ENCODE measurements at places on chromosomes 5 and 9.

DNA sequence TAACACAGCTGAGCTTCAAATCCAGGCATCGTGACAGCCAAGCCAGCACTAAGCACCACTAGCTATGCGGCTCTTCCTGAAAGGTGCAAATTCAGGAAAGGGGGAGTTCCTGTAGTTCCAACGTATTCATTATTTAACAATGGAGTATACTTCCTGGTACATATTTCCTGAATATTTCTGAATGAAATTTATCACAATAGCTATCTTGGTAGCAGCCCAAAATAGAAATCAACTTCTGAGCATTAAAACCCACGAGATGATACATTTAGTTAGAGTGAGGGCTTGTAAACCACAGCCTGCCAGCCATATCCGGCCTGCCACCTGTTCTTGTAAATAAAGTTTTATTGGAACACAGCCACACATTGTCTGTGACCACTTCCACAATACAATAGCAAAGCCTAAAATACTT, 109.7 kb upstream of the RETREG1 start:
- DNase-seq = no peak

- DNase-seq = no peak
Observed at GRCh38 chr5:172988276-172988675, 4.7 kb downstream of the ATP6V0E1 start.

DNA sequence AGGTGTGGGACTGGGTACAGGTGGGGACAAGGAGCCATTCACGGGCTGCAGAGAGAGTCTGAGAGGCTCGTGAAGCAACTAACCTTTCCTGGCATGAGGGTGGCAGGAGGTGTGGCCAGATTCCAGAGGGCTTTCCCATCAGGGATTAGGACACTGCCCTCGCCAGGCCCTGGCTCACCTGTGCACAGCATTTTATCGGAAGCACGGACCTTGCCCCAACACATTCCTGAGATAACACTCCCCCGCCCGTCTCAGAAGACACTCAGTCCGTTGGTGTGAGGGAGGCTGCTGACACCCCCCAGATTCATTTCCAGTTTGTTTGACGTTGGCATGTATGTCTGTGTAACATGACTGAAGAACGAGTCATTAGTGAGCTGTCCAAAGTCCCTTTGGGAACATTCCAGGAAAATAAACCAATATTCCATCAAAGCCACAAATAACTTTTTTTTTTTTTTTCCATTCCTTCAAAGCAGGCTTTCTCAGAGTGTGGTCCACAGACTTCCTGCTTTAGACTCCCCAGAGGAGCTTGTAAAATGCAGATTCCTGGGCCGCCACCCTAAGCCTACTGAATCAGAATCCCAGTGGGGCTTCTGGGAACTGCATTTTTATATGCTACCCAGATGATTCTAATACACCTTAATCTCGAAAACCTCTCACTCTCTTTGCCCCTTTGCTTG, 23.4 kb downstream of the WWC1 start:
- peak; percentile 30 for DNase-seq

- DNase-seq = no peak
Observed at GRCh38 chr9:78158286-78158685, 77.6 kb upstream of the CEP78 start.

GRCh38 chr5:73726606-73727231, 100.7 kb downstream of the ARHGEF28 start:
- DNase-seq = no peak

DNA sequence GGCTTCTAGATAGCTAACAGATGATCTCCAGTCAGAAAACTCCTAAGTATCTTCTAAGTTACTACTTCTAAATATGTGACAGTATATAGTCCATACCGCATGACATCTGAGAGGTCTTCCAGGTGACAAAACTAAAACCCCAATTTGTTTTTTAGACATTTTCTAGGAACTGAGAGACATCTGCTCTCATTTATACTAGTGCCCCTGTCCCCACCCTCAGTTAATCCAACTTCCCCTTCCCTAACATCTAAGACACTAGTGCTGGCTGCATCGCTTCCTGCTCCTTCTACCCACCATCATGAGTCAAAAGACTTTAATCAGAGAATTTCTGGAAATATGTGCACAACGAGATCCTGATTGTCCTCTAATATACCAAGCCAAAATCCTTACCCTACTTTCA, 37.9 kb downstream of the FBXW11 start:
- DNase-seq = no peak

DNA sequence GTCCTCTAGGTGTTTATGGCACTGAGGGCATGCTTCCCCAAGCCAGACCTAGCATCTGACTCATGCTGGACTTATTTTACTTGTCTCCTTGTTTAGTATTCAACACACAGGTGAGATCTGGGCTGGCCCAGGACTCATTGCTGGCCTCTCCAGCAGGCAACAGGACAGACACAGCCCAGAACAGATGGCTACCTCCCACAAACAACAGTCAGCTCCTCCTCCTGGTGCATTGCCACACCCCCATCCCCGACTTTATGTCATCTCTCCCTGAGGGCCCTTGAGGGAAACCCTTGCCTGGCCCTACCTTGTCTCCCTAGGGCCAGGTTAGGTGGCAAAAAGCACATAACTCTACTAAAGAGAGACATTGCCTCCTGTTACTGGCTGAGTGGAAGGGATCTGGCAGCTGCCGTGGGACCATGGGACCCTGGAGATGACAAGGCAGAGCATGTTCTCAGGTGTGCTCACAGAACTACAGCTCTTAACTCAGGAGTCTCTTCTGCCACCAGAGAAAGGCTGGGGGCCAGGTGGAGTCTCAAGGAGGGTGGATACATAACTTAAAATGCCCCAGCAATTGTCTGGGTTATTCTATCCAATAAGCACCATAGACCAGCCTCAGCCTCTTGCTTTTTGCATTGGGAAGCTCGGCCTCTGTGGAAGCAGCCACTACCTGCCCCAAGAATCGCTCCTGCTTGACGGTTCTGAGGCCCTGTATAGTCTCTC, 2.3 kb downstream of the ACSL6 start:
- no peak for DNase-seq

- no peak for DNase-seq
Observed at GRCh38 chr5:6904860-6905259, 191.6 kb downstream of the TENT4A start.

DNA sequence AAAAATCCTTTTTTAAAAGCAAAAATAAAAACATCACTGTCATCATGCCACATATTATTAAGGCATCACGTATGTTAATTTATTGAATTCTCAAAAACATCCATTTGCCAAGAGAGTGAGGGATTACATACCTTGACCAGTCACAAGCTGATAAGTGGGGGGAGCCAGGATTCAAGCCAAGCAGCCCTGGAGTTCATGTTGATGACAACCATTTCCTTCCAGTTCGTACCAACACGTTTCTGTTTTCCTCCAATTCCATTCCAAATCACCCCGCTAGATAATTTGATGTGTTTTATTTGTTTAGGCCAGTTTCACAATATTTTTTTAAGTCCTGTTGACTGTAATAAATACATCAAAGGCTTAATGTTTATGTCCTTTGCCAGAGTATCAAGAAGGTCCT, 53.0 kb downstream of the SLC1A3 start:
- no peak for DNase-seq

DNA sequence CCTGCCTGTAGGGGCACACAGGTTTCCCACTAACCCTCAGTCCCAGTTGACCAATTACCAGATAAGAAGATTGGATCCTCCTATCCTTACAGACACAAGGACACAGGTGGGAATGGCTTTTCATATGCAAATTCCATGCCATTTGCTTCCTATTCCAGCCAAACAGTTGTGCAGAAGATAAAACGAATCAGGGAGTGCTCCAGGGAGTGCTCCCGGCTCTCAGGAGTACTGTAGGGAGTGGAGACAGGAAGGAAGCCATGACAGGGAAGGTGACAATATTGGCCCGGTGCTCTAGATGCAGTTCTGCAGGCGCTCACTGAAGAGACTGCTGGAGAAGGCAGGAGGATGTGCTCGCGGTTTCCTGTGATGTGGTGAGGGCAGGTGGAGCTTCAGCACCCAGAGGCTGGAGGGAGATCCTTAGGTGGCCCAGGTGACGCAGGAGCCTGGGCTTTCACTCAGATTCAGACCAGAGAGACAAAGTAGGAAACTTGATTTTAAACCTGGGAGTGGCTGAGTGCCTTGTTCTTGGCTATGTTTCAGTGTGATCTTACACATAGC, 260.0 kb downstream of the AUH start:
- DNase-seq = no peak

- no peak for DNase-seq
Observed at GRCh38 chr5:100043475-100043874, 491.7 kb upstream of the FAM174A start.

DNA sequence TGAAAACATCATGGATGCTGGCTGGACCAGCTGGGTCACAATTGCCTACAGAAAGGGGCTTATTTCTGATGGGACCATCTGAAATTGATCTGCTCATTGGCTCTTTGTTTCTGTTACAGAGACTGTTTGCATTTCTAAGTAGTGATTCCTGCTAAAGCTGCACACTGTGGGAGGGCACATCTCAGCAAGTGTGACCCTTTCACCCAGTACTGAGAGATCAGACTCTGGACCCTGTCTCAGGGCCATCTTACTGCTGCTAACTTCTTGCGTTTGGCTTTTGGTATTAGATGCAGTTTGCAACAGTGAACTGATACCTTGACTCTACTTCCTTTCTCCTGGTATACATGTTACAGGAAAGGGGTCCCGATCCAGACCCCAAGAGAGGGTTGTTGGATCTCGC, 24.5 kb upstream of the KDM4C start:
- no peak for DNase-seq

DNA sequence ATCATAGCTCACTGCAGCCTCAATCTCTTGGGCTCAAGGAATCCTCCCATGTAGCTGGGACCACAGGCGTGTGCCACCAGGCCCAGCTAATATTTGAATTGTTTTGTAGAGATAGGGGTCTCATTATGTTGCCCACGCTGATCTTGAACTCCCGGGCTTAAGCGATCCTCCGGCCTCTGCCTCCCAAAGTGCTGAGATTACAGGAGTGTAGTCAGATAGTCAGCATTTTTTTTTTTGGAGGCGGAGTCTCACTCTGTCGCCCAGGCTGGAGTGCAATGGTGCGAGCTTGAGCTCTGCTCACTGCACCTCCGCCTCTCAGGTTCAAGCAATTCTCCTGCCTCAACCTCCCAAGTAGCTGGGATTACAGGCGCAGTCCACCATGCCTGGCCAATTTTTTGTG, 1.6 kb upstream of the SAR1B start:
- DNase-seq = no peak

DNA sequence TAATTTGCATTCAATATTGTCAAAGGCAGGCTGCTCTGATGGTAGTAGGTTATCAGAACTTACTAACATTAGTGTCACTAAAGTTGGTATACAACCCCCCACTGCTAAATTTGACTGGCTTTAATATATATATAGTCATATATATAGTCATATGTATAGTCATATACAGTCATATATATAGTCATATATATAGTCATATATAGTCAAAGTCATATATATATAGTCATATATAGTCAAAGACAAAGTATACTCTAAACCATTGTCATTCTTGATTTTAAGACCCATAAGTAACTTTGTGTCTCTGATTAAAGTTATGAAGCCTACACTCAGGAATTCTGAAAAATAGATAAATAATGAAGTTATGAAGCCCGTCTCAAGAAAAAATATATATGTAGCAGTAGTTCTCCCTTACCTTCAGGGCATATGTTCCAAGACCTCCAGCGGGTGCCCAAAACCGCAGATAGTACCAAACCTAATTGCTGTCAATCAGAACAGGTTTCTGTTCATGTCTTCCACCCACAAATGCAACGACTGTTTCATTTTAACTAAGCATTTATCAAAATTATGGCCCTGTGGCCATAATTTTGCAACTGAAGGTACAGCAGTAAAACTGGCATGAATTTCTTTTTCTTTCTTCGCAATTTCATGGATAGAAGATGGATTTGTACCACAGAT, 40.1 kb downstream of the TRPM6 start:
- DNase-seq = no peak

- peak; percentile 52 for DNase-seq
Observed at GRCh38 chr9:121498487-121499176, 1.0 kb downstream of the GGTA1 start.

GRCh38 chr5:80165452-80165851, 90.4 kb downstream of the SERINC5 start:
- DNase-seq = peak; percentile 90

DNA sequence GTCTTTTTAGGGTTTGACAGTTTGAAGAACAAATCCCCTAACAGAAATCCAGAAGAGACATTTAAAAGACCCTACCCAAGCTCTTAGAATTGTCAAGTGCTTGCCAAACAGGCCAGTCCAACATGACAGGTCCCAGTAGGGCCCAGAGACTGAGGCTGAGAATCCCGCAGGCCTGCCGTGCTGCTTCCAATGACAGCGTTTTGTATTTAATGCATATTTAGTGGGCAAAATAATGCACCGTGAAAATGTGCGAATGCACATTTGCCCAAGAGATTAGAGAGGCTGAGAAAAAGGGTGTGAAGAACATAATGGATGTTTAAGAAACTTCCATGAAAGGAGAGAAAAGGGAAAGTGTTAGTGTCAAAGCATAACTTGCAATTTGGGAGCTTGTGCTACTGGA, 57.6 kb downstream of the CD180 start:
- DNase-seq = no peak

- no peak for DNase-seq
Observed at GRCh38 chr5:145960848-145961600, 24.6 kb downstream of the SH3RF2 start.

- no peak for DNase-seq
Observed at GRCh38 chr9:109934857-109935215, 154.8 kb downstream of the PALM2AKAP2 start.

DNA sequence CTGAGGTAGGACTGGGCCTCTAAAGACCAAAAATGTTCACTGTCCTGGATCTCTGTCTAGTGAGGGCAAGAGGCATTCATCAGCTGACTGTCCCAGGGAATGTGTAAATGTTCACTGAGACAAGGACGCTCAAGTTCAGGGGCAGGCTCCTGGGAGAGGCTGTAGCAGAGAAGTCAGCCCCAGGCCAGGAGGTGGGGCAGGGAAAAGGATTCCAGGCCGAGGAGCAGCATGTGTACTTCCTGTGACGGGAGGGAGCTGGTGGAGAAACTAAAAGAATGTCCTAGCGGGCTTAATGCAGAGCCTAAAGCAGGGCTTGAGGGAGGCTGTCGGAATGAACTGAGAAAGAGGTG, 205.8 kb downstream of the GABBR2 start:
- peak; percentile 83 for DNase-seq

DNA sequence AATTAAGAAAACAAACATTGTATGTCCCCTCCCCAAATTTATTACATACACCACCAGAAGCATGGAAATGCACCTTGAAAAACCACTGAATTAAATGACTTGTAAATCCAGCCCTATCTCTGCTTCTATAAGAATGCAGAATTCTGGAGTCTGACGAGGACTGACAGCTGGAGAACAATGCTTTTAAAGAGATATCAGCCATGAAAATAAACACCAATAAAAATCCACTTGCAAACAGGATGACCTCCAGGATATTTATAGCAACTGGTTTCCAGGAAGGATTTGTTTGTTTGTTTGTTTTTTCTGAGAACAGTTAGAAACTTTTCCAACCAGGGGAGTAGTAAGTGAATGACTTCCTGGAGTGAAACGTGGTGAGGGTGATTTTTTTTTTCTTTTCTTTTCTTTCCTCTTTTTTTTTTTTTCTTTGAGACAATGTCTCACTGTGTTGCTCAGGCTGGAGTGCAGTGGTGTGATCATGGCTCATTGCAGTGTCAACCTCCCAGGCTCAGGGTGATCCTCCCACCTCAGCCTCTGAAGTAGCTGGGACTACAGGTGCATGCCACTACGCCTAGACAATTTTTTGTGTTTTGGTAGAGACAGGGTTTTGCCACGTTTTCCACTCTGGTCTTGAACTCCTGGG, 38.7 kb upstream of the SLC36A1 start:
- DNase-seq = no peak
